ENCODE measurements at places on chromosomes 3 and 15. TPM values are rescaled to one million over a fixed set of nuclear protein-coding genes. Genes with fewer than 3 reads are reported as not detected.
A peak's percentile ranks its signal among the peaks of the same experiment; 100 is the strongest.

ZKSCAN7 gene
- total RNA-seq, result 2.4 TPM

ADIPOQ gene
- total RNA-seq, result not detected

TMCO5A gene
- total RNA-seq, result not detected

ZNF660 gene
- total RNA-seq, result 0.18 TPM

GRCh38 chr3:124587053-124587408, 143.2 kb upstream of the UMPS start:
- no peak for DNase-seq

GRCh38 chr15:68984586-68984985, 29.9 kb upstream of the NOX5 start:
- no peak for DNase-seq

GRCh38 chr3:143081844-143082778, 37.5 kb upstream of the CHST2 start:
- DNase-seq, result no peak

GRCh38 chr3:124730941-124731297, 667 bp downstream of the UMPS start:
- DNase-seq, result no peak

- DNase-seq, result peak; percentile 88
Measured at GRCh38 chr3:58471025-58471887, 20.6 kb upstream of the KCTD6 start.

- no peak for DNase-seq
Measured at GRCh38 chr15:58537033-58537432, 105.2 kb downstream of the LIPC start.

- DNase-seq, result no peak
Measured at GRCh38 chr3:100798012-100798411, 88.7 kb downstream of the TFG start.

DNA sequence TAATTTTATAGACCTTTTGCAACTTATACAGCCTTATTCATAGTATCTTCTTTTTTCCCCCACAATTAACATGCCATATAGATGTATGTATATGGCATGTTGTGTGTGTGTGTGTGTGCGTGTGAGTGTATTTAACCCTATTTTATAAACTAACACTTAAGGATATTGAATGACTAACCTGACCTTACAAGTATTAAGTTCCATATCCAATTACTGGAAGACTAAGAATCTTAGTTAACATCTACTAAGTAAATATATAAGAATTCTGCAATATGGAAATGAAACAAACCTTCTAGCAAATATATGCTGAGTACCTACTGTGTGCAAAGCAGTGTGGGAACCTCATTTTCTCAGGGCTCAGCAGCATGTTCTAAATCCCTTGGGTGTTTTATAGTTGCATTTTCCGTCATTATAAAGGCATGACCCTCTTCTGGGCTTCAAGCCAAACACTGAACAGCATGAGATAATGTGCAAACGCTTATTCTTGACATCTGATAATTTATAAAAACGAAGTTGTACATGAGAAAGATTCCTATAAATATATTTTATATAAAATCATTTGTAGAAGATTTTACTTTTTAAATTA, 105.5 kb downstream of the NLGN1 start:
- DNase-seq, result no peak
